ENCODE measurements at places on chromosomes 7 and 10. TPM values are rescaled to one million over a fixed set of nuclear protein-coding genes. Genes with fewer than 3 reads are reported as not detected.

Gene STAG3
- polyA plus RNA-seq: 118 TPM

Gene CRHR2
- not detected for polyA plus RNA-seq

Gene LRRC4
- polyA plus RNA-seq: not detected

Gene FOXI2
- not detected for polyA plus RNA-seq

Gene KCND2
- 5.7 TPM for polyA plus RNA-seq

Gene CALN1
- polyA plus RNA-seq: 4.2 TPM

Gene PTF1A
- polyA plus RNA-seq: not detected

Gene PRPS1L1
- polyA plus RNA-seq: not detected

Gene TBXAS1
- polyA plus RNA-seq: 13.1 TPM

Gene FOXP2
- 2.9 TPM for polyA plus RNA-seq

Gene CREB5
- 50.6 TPM for polyA plus RNA-seq

Gene ASIC3
- 0.24 TPM for polyA plus RNA-seq

Gene CUBN
- not detected for polyA plus RNA-seq

Gene NPSR1
- not detected for polyA plus RNA-seq

Gene GOLGA7B
- polyA plus RNA-seq: not detected

Gene FAM25G
- polyA plus RNA-seq: not detected

Gene FFAR4
- polyA plus RNA-seq: not detected

Gene AGAP3
- 6.1 TPM for polyA plus RNA-seq

Gene MLXIPL
- not detected for polyA plus RNA-seq

Gene ERVW-1
- 0.13 TPM for polyA plus RNA-seq

Gene TMEM196
- polyA plus RNA-seq: not detected

Gene DRGX
- not detected for polyA plus RNA-seq

Gene MYL10
- not detected for polyA plus RNA-seq

Gene GFRA1
- 0.19 TPM for polyA plus RNA-seq

Gene LEP
- not detected for polyA plus RNA-seq

Gene SPDYE2
- 2.7 TPM for polyA plus RNA-seq

Gene DENND11
- 1.9 TPM for polyA plus RNA-seq

Gene PLA2G12B
- not detected for polyA plus RNA-seq

Gene WIPF3
- polyA plus RNA-seq: 0.03 TPM

Gene ANKRD7
- polyA plus RNA-seq: 0.31 TPM

Gene HUS1
- polyA plus RNA-seq: 22.9 TPM

Gene HYAL4
- 0.33 TPM for polyA plus RNA-seq

Gene LRRC18
- polyA plus RNA-seq: 0.16 TPM

Gene VPS37D
- not detected for polyA plus RNA-seq

Gene ARMS2
- not detected for polyA plus RNA-seq

Gene CTNNA3
- polyA plus RNA-seq: not detected

Gene NUDT13
- polyA plus RNA-seq: 1.7 TPM

Gene SLC29A4
- polyA plus RNA-seq: not detected

Gene KIAA1217
- 2.2 TPM for polyA plus RNA-seq

Gene SCART1
- polyA plus RNA-seq: 0.15 TPM

Gene LAMTOR4
- polyA plus RNA-seq: 270 TPM

Gene SOSTDC1
- not detected for polyA plus RNA-seq

Gene DDC
- polyA plus RNA-seq: not detected
